ENCODE measurements at places on chromosomes 12 and 14. TPM values are rescaled to one million over a fixed set of nuclear protein-coding genes. Genes with fewer than 3 reads are reported as not detected.
A peak's percentile ranks its signal among the peaks of the same experiment; 100 is the strongest.

The KRT75 gene
- total RNA-seq = not detected

The NTN4 gene
- 105 TPM for total RNA-seq

The NID2 gene
- total RNA-seq = 56.7 TPM

The SAV1 gene
- 31.0 TPM for total RNA-seq

DNA sequence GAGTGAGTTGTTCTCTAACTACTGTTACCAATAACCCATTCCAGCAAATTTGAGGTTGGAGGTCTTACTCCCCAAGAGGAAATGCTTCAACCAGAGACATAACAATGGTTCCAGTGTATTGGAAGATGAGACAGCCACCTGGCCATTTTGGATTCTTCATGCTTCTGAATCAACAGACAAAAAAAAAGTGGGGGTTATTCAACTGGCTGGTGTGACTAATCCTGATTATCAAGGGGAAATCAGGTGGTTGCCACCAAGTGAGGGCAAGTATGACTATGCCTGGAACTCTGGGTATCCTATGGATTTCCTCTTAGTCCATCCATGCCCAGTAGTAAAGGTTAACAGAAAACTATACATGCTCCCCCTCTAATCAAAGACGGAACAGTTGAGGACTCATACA lies 29.9 kb upstream of the ZNF641 start:
- no peak for DNase-seq

DNA sequence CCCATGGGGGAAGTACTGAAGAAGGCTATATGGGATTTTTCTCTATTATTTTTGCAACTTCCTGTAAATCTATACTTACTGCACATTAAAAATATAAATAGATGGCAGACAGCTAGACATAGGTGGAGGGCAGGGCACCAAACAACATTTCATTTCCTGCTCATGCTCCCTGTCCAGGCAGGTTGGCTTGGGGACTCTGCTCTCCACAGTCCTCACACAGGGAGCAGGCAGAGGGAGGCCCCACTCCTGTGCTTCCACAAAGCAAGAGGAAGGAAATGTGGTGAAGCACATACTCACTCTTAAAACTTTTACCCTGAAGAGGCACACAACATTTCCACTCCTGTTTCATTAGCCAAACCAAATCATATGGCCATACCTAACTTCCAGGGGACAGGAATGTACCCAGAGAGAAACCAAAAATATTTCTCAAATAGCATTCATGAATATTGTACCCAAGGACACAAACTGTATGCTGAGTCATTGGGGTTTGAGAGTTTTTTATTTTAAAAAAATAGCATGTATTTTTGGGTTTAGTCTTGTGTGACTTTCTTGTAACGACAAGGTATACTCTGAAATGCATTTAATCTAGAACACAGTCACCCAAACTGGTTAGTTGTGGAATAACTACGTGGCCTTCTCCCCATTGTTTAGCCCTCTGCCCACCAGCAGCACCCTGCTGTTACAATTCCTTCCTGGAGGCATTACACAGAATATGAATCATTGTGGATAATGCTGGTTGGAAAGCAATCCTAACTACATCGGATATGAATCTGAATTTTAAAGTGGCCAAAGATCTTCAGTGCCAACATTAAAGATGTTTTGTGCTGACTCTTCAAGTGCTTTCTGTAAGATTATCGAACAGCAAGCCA lies 40.9 kb downstream of the RTN1 start:
- peak; percentile 3 for DNase-seq

DNA sequence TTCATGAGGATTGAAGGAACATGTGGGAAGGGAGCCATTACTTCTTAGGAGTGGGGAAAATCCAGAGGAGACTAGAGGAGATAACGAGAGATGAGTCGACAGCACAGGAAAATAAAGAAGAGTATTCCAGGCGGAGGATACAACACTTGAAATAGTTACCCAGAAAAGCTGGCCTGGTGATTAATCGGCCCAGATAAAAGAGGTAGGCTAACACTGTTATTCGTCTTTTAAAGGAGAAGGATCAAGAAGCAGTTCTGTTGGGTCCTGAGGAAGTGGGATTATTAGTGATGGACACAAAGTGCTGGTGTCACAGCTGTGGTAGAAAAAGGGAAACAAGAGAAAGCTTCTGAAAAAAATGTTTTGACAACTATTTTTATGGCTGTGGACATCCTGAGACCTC lies 425.3 kb downstream of the ZFP36L1 start:
- no peak for DNase-seq

- DNase-seq = no peak
These were observed 22.6 kb downstream of the BCL11B start for GRCh38 chr14:99249389-99249788.

- no peak for DNase-seq
These were observed 16.7 kb upstream of the NEDD1 start for GRCh38 chr12:96890331-96890730.

DNA sequence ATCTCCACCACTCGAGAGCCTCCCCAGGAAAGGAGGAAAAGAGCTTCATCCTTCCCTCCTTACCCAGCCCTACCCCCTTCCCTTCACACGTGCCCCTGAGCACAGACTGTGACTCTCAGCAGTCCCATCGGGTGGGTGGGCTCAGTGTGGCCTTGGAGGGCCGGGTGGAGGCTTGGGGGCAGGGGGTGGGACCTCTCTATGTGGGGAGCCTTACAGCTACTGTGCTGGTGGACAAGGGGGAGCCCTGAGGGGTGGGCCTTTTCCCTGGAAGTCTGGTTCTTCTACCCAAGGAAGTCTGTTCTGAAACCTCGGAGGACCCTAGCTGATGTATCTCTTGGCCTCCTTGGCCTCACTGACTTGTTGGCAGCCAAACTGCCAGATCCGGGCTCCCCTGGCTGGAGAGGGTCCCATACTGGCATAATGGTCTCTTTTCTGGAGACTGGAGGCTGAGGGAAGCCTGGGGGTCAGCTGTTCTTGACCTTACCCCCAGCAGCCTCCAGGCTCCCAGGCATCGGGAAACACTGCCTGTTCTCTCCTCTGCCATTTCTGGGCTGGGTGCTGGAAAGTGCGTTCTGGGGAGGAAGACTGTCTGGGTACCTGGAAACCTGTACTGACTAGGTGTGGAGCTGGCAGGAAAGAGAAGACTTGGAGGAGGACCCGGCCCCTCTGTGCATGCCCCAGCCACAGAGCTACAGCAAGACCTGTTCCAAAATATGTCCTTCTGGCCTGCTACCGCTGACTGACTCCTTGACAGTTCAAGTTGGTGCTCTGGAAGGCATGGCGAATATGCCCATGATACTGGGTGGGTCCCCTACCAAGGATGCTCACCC lies 7.6 kb downstream of the VASH1 start:
- no peak for DNase-seq

- no peak for DNase-seq
These were observed 142.2 kb upstream of the RFLNA start for GRCh38 chr12:124152731-124153130.

GRCh38 chr14:81485372-81485771 lies 48.3 kb downstream of the SEL1L start:
- no peak for DNase-seq

DNA sequence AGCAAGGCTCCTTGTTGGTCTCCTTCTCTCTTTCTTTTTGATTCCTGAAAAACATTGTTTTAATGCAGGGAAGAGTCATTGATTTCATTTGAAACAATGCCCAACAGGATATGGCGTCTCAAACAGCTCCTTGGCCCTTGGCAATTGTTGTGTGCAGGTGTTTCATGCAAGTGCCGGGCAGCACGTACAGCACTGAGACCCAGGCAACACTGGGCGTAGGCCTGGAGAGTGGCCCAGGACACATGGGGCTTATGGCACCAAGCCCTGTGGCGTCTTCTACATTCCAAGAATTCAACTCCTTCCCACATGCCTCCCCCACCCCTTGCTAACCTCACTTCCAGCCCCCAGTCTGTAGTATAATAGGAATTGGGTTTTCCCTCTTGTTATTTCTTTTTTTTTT lies 230.4 kb downstream of the SPTSSA start:
- DNase-seq = no peak

GRCh38 chr12:132310181-132311040 lies 19.0 kb downstream of the GALNT9 start:
- DNase-seq = no peak

- no peak for DNase-seq
These were observed 665.7 kb upstream of the MDGA2 start for GRCh38 chr14:48341069-48341468.

Measured in endothelial cell of umbilical vein (primary cell).